ENCODE measurements at places on chromosomes 2 and 18. TPM values are rescaled to one million over a fixed set of nuclear protein-coding genes. Genes with fewer than 3 reads are reported as not detected.

The RAPGEF4 gene
- 2.3 TPM for total RNA-seq

The TSPYL6 gene
- total RNA-seq: not detected

The IL1RN gene
- 15.7 TPM for total RNA-seq

The SALL3 gene
- total RNA-seq: not detected

The AAMP gene
- total RNA-seq: 97.2 TPM

The CNGA3 gene
- 1.3 TPM for total RNA-seq

The GPAT2 gene
- total RNA-seq: 3.0 TPM

The EVA1A gene
- total RNA-seq: 0.55 TPM

The SERPINB7 gene
- not detected for total RNA-seq

The RAMP1 gene
- 24.8 TPM for total RNA-seq

The MROH2A gene
- total RNA-seq: 0.24 TPM
